Stimulated activated CD4-positive, alpha-beta T cell treated with anti-CD3 and anti-CD28 coated beads, Interleukin-4, amount 100 ng/mL, for 1 hour (primary cell): ENCODE measurements at places on chromosomes 16 and 17.

DNA sequence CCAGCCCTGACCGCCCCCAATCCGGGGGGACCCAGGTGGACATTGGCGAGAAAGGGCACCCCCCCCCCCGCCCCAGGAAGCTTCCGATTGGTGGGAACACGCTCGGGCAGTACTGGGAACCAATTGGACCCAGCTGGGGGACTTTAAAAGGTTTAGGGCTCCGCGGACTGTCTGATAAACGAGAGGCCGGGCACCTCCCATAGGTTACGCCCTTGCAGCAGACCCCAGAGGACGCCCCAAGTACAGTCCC is 245 bp downstream of the TMEM256 start:
- DNase-seq: no peak

DNA sequence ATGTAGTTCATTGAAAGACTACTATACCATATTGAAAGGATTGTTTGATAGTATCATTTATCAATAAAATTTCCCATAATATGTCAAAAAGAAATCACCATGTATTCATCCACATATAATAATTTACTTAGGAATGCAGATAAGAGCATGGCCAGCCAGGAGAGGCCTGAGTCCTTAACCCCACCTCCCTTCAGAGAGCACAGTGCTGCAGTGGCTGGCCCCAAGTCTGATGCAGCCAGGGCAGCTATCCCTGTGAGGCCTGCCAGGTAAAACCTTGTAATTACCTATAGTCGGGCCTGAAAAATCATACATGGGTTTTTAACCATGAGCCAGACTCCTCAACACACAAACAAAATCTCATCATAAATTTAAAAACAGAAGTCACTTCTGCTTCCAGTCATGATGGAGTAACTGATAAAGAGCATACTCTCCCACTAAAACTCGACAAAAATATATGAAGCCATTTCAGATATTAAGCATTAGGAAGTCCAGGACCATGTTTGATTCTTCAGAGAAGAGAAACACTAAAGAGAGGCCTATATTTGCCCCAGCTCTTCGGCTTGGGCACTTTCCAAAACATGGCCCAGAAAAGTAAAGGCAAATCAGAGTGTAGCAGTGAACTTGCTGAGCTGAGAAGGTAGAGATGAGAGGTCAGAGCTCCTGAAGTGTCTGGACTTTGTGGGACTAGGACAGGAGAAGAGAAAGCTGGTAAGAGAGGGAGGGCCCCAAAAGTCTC is 40.9 kb upstream of the CCNF start:
- no peak for DNase-seq

DNA sequence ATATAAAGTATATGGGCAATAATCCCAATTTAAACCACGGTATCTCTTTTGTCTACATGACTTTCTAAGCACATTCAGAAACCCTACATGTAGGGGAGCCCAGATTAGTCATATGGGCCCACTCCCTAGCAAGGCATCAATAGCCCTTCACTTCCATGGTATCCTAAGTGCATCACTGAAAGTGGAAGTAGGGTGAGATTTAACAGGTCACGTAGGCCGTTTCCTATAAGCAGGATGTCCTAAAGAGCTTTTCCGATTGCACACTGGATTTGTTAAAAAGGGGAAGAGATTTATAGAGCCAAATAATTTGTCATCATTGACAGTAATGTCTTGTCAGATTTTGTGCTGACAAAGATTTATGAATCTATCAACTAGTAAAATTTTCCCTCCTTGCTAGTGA is 39.0 kb downstream of the CA4 start:
- no peak for DNase-seq

GRCh38 chr16:19698480-19699465 is 19.3 kb downstream of the KNOP1 start:
- no peak for DNase-seq

GRCh38 chr17:62995377-62995885 is 29.4 kb downstream of the TANC2 start:
- DNase-seq: peak; percentile 17

DNA sequence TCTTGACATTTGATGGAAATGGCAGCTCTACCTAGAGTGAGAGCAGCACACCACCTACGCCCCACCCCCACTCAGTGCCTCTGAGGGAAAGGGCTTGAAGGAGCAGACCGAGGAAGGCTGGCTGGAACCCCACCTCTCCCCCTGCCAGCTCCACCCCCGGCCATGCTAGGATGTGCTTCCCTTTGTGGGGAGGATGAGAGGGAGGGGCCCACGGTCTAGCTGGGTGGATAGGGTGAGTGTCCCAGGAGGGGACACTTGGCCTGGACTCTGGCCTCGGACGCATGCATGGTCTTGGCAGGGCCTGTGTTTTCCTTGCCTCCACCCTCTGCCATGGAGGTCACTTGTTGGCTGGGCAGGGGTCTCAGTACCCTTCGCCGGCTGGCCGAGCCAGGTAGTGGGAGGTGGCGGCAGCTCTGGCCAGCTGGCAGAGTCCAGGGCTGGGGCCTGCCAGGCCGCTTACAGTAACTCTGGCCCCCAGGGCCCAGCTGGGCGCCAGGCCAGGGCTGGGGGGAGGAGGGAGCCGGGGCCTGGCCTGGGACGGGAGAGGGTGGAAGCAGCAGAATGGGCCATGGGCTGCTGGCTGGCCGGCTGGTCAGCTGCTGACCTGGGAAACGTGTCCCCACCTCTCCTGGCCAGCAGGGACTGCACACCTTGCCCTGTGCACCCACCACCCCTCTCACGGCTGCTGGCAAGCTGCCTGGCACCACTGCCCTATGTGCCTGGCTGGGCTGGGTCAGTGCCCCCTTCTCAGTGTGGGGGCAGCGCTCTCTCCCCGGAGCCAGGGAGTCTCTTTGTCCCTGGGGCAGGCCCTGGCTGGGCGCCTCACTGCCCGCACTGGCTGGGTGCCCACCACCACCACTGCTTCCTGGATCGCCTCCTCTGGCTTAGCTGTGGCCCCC is 23.0 kb downstream of the RARA start:
- no peak for DNase-seq

DNA sequence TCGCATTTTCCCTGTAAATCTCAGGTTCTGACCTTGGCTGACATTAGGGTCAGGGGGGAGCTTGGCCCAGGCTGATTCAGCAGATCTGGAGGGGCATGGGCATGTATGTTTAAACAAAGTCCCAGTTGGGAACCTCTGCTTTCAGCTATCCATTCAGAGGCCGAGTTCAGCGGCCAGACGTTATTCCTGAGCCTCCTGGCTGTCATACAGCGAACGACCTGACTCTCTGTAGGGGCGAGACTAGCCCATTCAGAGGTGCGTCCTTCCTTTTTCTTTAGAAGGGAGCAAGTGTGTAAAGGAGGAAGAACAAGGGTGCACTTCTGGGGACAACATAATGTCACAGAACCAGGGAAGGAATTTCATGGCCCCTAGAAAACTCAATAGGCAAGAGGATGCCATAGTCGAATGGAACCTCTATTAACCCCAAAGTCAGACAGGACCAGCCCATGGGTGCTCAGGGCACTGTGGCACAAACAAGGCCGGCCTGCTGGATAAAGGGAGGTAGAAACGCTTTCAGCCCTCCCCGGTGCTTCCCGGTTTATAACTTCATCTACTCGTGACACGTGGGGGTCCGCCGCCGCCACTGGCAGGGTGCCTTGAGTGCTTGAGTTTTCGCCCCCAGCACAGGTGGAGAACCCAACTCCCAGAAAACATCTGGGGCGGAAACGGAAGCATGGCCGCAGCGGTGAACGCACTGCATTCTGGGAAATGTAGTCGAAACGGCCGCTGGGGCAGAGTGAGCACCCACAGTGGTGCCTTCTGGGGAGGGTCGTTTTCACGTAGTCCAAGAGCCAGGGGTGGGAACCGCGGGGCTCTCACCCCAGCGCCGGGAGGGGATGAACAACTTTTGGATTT is 33.2 kb upstream of the PLCG2 start:
- peak; percentile 76 for DNase-seq

- DNase-seq: no peak
Measured at GRCh38 chr16:734208-734980, 6.4 kb downstream of the CIAO3 start.

DNA sequence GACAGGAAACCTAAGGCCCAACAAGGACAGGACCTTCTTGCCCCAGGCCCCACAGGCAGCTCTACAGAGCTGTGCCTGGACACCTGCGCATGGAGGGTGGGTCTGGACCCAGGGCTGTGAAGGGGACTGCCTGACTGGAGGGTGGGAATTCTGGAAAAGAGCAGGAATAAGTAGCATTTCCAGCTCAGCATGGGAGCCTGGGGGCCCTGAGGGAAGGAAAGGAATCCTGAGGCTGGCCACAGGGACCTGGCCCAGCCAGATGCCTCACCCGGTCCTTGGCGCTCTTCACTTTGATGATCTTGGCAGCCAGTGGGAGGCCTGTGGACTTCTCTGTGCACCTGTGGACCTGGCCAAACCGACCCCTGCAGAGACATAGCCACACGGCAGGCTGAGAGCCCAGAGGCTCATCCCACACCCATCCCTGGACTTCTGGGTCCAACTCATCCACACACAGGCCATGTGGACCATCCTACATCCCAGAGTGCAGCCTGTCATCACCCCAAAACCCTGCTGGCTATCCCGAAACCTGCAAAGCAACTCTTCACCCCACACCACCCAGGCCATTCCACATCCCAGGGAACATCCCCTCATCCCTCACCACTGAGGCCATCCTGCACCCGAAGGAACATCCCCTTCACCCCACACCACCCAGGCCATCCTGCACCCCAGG is 18.7 kb downstream of the MYLK3 start:
- DNase-seq: no peak

- DNase-seq: no peak
Measured at GRCh38 chr16:80082906-80083305, 457.9 kb upstream of the DYNLRB2 start.

- DNase-seq: no peak
Measured at GRCh38 chr17:81999976-82000802, 22.5 kb downstream of the CENPX start.

DNA sequence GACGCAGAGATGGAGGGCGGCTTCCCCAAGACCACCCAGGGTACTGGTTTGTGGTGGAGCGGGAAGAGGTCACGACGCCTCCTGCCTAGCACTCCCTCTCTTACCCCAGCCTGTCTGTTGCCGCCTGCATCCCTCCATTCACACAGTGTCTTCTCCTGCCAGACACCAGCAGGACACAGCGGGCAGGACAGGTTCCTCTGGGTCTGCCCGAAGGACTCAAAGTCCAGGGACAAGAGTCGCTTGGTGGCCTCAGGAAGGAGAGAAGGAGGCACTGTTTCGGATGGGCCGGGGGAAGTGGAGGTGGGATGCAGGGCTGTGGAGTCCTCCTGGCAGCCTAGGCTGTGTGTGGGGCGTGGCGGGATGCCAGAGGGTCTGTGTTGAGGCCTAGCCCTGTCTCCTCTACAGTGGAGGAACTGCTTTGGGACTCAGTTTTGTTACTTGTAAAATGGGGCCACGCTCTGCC is 19.6 kb upstream of the TNS4 start:
- no peak for DNase-seq

GRCh38 chr16:22672830-22673210 is 141.1 kb upstream of the HS3ST2 start:
- DNase-seq: no peak

- no peak for DNase-seq
Measured at GRCh38 chr16:2492292-2492691, 17.4 kb downstream of the TBC1D24 start.

- no peak for DNase-seq
Measured at GRCh38 chr17:48244121-48244711, 136.7 kb downstream of the SNX11 start.

GRCh38 chr16:67842509-67843342 is 606 bp downstream of the THAP11 start:
- DNase-seq: peak; percentile 57

GRCh38 chr16:89808475-89808874 is 8.0 kb downstream of the FANCA start:
- no peak for DNase-seq

- DNase-seq: no peak
Measured at GRCh38 chr16:55909876-55910275, 34.7 kb upstream of the CES5A start.

DNA sequence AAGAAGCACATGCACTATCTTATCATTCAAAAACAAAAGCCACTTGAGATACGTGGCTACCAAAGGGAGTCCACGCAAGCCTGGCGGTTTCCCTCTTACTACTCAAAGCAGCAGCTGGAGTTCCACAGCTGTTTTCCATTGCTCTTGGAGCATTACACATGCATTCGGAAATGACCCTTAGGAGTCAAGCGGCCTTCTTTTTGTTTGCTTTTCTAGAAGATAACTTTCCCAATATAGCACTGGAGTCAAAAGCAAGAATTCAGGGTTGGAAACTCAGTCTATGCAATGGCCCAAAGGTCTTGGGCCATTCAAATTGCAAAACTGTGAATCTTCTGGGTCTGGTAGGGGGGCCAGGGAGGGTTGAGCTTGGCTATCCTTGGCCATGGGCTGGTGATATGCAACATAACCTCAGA is 97.8 kb upstream of the MAF start:
- DNase-seq: no peak

GRCh38 chr16:51150888-51151320 is at the start of gene SALL1:
SALL1 (minus strand) TSS chr16:51151270; CDS start chr16:51151241, 29 bp downstream.
- DNase-seq: no peak

GRCh38 chr16:85090181-85090580 is 22.1 kb downstream of the CIBAR2 start:
- DNase-seq: no peak

- DNase-seq: no peak
Measured at GRCh38 chr16:89114159-89114981, 20.7 kb downstream of the ACSF3 start.

GRCh38 chr16:48444574-48444973 is 59.4 kb upstream of the SIAH1 start:
- DNase-seq: no peak

GRCh38 chr16:84699712-84700445 is at the start of gene USP10:
USP10 (plus strand) TSS chr16:84700000; CDS start chr16:84700091, 91 bp downstream.
- DNase-seq: peak; percentile 83
